ENCODE measurements at places on chromosomes 7 and 10. TPM values are rescaled to one million over a fixed set of nuclear protein-coding genes. Genes with fewer than 3 reads are reported as not detected.

DNA sequence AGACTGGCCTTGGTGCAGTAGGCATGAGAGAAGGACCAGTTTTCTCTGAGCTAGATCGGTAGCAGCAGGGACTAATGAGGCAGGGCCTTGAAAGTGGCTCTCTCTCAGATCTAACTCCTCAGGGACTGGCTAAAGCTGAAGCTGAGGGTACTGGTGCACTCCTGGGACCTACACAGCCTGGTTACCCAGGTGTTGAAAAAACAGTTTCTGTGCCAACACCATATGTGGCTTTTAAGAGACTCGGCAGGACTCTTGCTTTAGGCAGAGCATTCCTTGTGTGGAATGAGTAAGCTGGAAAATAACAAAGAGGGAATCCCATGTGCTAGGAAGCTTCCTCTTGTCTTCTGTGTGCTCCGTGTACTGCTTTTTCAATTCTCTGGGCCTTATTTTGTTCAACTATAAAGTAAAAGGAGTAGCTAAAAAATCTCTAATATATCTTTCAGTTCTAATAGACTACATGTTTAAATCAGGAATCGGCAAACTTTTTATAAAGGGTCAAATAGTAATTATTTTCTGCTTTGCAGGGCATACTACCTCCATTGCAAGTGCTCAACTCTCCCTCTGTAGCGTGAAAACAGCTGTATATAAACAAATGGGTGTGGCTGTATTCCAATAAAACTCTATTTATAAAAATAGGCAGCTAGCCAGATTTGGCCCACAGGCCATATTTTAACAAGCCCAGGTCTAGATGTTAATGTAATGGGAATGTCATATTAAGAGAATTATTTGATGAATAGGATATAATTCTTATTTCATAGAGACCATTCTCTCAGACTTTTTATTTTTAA, 186.1 kb upstream of the KAT6B start:
- DNase-seq: no peak

- no peak for DNase-seq
Measured at GRCh38 chr7:116351966-116352365, 141.6 kb downstream of the TES start.

DNA sequence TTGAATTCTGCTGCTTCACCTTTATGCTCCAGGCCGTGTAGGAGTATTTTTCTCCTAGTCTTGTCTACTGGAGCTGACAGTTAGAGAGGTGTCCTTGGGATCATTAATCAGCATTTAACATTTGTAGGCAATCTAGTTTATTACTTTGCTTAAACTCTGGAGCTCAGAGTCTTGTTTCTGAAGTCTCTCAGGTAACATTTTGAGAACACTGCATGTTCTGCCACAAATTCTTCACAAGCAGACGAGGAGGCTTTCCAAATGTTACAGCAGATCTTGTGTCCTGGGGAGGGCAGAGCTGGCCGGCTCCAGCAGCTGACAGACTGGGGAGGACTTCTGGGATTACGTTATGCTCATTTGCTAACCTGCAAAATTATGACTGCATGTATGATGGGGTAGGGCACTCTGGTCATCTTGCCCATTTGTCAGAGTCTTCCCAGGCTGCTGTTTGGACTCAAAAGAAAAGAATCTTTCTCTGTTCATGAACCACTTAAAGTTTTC, 50.5 kb downstream of the GALNT17 start:
- DNase-seq: no peak

DNA sequence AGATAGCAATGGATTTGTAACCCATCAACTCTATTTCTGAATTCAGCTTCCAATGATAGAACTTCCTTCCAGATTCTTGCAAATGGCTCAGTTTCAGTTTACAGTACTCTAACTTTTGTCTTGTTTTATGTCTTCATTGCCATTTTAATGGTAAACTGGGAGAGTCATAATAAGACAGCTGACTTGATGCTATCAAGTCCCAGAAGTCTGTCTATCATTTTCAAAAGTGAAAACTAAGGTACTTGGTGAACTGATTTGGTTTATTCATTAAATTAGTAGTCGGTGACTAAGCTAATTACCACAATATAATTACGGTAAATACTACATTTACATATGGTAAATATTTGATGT, 25.0 kb downstream of the RTKN2 start:
- no peak for DNase-seq

DNA sequence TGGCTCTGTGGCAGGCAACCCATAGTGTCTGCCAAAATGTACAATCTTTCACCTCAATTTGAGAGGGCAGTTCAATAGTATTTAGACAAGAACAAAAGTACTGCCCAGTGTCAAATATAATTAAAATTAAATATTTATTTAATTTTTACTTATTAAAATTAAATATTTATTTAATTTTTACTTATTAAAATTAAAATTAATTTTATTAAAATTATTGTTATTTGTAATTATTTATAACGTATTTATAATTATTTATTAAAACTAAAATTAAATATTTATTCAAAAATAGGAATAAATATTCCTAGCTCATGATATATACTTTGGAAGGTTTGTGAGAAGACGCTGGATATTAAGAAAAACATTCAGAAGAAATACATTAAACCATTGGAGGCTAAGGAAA, 93.7 kb upstream of the CAV2 start:
- no peak for DNase-seq

DNA sequence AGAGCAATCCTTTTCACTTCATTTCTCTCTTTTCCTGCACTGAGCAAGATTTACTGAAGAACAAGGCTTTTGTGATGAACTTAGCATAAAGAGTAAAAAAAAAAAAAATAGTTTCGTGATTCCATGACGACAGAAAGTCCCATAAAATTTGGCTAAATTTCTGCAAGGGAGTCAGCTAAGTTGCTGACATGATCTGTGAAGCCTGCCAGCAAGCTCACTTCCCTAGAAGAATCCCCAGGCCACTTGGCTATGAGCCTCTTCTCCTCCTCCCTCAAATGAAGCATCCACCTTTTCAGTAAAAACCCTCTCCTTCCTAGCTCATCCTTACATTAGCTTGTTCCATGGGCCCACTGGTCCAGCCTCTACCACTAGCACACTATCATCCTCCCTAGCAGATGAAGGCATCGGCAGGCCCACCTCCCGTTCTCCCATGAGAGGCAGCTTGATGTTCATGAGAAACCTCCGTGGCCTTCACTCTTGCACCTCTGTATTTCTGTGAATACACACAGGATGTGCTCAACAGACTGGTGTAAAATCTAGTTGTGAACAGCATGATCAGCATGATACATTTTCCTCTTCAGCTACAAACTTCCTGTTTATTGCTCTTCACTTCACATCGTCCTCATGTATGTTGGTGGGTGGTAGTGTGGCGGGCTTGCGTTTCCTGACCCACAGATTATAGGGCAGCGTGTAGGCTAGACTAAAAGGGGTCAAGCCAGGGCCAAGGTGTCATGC, 30.9 kb downstream of the GIMAP8 start:
- DNase-seq: no peak

ZNF12 gene
- total RNA-seq: 17.9 TPM

DNA sequence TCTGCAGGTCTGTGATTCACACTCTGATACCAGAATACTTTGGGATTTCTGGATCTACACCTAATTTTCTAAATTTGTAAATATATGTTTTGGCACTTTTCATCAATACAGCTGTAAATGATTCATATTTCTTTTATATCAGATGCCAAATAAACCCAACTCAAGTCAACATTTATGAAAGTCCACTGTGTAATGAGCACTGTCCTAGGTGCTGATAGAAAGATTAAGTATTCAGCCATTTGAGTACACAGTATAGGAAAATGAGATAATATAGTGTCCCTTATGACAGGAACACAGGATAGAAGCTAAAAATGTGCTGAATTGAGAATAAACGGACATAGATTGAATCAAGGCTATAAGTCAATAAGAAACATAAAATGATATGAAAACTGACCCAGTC, 6.4 kb downstream of the ANXA7 start:
- DNase-seq: no peak

DNA sequence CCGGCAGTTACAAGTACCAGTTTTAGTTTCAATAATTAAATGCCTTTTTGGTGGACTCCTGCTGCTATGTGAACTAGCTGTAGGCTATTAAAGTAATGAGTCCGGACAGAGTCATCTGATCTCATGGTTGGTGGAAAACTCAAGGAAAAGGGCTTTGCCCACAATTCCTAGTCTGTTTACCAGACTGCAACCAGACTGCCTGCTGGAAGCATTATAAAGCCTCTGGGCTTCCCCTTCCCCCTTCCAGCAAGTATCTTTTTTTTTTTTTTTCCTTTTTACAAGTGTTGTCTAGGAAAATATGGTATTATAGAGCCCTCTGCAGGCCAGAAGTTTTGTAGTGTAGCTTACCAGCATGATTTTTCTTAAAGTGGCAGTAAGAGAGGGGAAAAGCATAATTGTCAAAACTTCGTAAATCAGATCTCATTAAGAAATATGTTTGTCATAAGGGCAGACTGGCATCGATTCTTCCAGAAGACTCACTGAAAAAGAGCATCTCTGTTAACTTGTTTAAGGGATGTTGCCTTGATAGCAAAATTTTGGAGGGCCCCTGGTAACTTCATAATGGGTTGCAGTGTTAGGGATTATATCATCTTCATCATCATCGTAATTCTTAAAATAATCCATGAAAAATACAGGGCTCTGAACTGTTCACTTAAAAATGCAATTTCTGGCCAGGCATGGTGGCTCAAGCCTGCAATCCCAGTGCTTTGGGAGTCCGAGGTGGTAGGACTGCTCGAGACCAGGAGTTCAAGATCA, 181.3 kb downstream of the TAX1BP1 start:
- no peak for DNase-seq

PSTK gene
- total RNA-seq: 3.4 TPM

DNA sequence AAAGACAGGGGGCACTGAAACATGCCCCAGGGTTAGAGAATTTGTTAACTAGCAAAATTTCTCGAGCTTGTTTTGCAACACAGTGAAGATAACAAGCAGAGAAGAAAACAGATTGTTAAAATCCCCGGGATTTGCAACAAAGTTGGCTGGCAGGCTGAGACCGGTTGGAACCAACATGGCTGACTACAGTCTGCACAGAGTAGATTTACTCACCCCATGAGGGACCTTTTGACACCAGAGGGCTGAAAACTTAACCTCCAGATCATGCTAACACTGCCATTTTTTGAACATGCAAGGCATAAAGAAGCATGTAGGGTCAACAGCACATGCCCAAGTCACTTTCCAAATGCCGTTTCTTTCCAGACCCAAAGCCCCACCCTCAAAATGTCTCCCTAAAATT, 95.2 kb upstream of the TMEM26 start:
- no peak for DNase-seq

GPR26 gene
- total RNA-seq: not detected

- DNase-seq: no peak
Measured at GRCh38 chr7:30761214-30762156, 9.6 kb downstream of the INMT start.
